ENCODE measurements at places on chromosomes 3 and 15. TPM values are rescaled to one million over a fixed set of nuclear protein-coding genes. Genes with fewer than 3 reads are reported as not detected.

DNA sequence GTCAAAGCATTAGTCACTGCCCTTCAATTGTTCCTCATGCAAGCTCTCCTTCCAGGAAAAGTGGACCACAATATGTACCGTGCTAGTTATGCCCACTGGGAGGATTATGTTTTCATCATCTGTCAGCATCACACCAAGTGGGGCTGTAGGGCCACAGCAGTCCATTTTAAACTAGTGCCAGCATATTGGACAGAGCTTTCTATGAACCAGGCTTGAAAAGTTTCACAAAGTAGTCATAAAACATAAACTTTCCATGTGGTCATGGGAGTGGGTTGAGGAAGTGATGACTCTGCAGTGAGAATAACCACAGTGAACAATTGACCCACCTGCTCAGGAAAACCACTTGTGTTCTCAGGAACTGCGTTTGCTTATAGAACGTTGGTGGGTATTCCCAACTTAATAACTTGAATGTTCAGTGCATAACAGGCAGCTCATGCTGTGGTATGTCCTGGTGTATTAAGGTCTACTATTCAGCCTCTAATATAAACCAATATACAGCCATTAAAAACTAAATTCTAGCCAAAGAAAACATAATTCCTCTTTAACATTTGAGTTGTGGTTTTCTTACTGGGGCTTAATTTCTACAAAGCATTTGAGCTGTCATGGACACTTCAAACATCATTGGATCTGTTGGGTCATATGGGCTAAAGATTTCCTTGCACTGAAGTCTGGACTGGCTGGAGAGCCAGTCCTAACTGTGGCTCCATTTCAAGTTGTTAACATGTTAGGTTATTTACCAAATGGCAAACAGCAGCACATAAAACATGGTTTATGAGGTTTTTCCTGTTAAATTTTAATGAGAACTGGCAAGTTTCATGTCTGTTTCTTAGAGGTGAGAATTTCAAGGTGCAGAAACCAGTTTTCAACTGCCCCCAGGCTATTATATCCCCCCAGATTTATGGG is 274.1 kb downstream of the OTOL1 start:
- H3K27me3 ChIP-seq: no peaks in the 10 kb centered on the region
- H3K36me3 ChIP-seq: no peaks in the 10 kb centered on the region
- no peak for DNase-seq
- H3K4me1 ChIP-seq: no peaks in the 10 kb centered on the region
- no peak overlapping the region for H3K27ac ChIP-seq

Gene TRAK1
- 65.7 TPM for total RNA-seq

DNA sequence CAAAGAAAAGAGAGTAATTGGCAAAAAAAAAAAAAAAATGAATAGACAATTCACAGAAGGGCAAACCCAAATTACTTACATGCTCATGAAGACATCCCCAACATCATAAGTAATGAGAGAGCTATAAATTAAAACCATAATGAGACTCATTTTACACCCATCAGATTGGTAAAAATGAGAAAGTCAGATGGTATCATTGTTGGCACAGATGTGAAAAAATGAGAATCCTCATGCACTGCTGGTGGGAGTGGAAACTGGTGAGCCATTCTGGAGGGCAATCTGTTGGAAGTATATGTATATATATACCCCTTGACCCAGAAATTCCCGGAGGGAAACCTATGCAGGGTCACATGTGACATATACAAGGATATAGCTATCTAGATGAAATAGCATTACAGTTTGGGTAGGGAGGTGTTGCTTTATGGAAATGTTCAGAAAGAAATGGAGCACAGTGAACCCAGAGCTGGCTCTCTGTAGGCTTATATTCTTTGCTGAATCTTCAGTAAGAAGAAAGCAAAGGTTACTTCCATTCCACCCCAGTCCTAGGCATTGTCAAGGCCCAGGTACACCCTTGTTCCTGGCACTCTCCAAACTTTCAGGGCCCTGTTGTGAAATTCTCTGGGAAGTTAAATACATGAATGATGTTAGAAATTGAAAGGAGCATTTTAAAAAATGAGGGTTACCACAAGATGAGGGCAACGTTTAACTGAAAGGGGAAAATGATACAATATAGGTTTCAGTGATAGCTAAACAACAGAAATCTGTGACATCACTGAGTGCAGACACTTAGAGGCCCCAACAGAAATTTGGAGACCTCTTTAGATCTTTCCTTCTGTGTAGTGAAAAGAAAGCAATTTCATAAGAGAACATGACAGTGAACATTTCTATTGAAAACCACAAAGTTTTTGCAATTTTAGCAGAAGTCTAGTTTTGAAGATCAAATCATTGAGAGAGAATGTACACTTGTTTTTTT is 132.7 kb upstream of the TPRG1 start:
- no peak for DNase-seq
- H3K27me3 ChIP-seq: no peaks in the 10 kb centered on the region
- no peaks in the 10 kb centered on the region for H3K36me3 ChIP-seq
- H3K4me1 ChIP-seq: peaks cover 8% of the 10 kb centered on the region

DNA sequence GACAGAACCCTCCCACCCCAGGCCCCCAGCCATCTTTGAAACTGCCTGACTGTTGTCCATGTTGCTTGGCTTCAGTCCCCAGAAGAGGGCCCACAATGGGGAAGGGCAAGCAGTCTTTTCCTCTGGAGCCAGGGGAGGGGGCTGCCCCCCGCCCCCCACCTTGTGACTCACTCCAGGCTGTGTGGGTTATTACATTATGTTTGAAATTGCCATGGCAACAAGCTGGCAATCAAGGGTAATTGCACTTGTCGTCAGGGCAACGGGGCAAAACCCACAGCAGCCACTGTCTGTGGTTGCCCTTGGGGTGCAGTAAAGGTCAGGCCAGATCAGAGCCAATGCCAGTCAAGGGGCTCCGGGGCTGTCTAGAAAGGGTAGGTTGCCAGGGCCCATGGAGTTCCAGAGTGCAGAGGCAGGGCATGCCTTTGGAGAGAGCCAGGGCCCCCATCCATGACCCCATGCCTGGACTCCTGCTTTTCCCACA is 3.1 kb upstream of the CAMKV start:
- no peak overlapping the region for H3K27ac ChIP-seq
- no peaks in the 10 kb centered on the region for H3K36me3 ChIP-seq
- no peaks in the 10 kb centered on the region for H3K4me1 ChIP-seq
- DNase-seq: peak; percentile 78

DNA sequence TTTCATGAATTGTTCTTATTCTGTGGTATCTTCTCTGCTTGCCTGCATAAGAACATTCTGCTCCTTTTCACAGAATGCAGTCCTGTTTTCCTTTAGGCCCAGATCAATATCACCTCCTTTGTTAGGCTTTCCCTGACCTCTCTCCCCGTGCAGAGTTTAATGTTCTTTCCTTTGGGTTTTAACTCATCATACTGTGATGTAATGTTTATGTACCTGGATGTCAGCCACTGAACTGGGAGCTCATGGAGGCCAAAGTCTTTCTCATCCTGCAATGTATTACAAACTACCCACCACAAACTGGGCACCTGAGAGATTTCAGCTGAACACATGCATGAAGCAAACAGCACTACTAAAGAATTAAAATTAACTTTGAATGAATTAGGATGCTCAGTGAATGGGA is 192.8 kb upstream of the RORA start:
- no peak overlapping the region for H3K4me3 ChIP-seq
- DNase-seq: no peak
- no peaks in the 10 kb centered on the region for H3K4me1 ChIP-seq
- no peaks in the 10 kb centered on the region for H3K36me3 ChIP-seq
- H3K27me3 ChIP-seq: no peaks in the 10 kb centered on the region

All from osteoblast (primary cell).